ENCODE measurements at places on chromosomes 13 and 19.

GRCh38 chr13:44223770-44224444 lies 149.7 kb upstream of the SERP2 start:
- no peak for DNase-seq

DNA sequence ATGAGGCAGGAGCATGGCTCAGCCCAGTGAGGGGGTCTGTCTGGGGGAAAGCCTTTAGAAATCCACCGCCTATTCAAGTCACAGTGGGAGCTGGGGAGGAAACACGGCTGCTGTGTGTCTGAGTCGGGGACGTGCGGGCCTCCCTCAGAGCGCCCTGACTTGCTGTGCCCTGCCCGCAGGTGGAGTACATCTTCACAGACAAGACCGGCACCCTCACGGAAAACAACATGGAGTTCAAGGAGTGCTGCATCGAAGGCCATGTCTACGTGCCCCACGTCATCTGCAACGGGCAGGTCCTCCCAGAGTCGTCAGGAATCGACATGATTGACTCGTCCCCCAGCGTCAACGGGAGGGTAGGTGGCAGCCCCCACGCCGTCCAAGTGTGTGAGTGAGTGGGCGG lies 137.8 kb upstream of the MCF2L start:
- DNase-seq: no peak

DNA sequence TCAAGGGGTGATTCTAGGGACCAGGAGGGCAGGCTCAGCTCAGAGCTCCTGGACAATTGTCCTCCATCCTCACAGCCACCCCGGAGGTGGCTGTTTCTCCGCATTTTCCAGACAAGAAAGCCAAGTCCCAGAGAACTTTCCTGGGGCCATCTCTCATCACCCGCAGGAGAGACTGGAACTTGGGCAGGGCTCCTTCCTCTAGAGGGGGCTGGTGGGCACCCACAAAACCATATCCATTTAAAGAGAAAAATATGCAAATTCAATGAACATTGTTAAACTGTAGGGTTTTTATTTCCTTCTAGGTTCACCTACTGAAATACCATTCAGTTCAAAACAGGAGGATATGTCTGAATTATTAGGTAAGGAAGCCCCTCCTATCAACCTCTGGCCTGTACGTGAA lies 16.6 kb downstream of the SPACA7 start:
- no peak for DNase-seq

- no peak for DNase-seq
Measured at GRCh38 chr13:102097708-102098107, 304.1 kb downstream of the FGF14 start.

DNA sequence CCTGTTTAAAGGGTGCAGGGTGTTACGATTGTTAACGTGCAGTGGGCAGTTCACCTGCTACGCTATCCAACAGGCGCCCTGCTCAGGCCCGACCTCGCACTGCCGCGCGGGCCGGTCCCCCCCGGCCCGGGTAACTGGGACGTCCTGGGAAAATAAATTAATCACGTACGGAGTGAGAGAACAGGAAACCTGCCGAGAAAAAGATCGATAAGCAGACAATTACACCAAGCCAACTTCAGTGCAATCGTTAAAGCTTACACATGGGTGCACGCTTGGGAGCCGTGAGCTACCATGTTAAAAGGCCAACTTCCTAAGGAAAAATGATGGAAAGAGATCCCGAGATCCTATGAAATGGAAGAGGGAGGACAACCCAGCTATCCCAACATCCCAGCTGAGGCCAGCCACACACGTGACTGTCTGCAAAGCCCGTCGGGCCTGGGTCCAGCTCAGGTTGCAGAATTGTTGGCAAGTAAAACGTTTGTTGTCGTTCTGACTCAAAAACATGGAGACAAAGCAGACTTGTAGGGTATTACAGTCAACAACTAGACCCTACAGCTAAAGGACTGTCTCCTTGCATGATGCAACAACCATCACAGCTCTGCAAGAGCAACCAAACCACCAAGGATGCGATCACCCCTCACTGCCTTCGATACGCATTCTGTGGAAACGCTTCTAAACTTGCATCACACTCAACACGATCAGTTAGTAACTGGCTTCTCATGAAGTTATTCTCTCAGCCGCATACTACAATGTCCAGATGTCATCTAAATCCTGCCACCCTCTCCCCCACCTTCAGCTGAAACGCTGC lies 741 bp upstream of the TUBGCP3 start:
- no peak for DNase-seq

- DNase-seq: peak; percentile 23
Measured at GRCh38 chr13:40389081-40389641, 277.3 kb downstream of the FOXO1 start.

GRCh38 chr13:40304391-40304790 lies 362.1 kb downstream of the FOXO1 start:
- no peak for DNase-seq

GRCh38 chr13:27401210-27401609 lies 23.2 kb upstream of the GTF3A start:
- no peak for DNase-seq

DNA sequence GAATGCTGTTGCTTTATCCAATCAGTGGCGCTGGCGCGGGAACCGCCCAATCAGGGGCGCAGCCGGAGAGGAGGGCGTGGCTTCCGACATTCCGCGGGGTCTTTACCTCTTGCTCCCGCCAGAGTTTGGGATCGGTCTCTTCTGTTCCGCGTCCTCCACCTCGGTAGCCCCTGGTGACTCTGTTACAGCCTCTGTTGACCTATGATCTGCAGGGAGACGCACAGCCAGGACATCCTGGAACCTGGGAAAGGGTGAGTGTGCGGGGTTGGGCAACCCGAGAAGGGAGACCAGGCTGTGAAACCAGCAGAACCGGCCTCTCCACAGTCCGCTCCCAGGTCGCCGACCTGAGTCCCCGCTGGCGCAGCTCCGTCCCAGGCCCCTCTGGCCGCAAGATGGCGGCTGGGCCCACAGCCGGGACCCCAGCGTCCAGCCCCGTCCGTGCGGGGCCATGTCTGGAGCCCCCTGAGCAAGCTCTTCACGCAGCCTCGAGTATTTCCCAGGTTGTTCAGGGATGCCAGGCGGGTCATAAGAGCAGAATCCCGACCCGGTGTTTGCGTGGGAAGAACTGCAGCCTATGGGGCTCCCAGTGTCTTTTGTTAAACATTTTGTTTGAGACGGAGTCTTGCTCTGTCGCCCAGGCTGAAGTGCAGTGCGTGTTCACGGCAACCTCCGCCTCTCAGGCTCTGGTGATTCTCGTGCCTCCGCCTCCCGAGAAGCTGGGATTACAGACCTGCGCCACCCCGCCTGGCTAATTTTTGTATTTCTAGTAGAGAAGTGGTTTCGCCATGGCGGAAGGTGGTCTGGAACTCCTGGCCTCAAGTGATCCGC lies 4.4 kb upstream of the ZNF681 start:
- DNase-seq: peak; percentile 87

DNA sequence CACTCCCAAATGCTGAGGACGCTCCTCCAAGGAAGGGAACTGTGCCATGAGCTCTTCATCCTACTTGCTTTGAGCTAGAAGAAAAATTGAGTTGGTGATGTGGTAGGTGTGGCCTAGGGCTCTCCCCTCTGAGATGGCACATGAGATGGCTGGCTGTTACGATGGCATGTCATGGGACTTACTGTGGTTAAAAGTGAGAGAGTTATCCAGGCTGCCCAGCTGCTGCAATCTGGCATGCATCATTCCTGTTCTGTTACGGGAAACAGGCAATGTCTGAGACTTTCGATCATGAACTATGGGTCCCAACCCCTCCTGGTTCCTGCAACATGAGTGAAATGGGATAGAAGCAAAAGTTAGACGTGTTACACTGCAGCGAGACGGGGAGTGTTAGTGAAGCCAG lies 93.3 kb upstream of the SLC15A1 start:
- DNase-seq: no peak

- no peak for DNase-seq
Measured at GRCh38 chr13:53417601-53418000, 389.0 kb downstream of the OLFM4 start.

DNA sequence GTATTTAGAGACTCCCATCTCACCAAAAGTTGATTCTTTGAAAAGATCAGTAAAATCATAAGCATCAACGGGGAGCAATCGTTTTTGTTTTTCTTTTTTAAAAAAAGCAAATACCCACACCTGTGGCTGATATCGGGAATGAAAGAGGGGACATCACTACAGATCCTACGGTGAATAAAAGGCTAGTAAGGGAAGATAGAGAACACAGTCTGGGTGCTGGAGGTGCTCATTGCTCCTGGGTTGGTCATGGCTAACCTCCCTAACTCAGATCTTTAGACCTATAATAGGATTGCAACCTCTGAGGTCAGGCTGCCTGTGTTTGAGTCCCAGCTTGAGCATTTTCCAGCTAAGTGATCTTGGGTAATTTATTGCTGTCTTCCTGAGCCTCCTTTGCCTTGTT lies 1.1 kb downstream of the EHD2 start:
- no peak for DNase-seq

DNA sequence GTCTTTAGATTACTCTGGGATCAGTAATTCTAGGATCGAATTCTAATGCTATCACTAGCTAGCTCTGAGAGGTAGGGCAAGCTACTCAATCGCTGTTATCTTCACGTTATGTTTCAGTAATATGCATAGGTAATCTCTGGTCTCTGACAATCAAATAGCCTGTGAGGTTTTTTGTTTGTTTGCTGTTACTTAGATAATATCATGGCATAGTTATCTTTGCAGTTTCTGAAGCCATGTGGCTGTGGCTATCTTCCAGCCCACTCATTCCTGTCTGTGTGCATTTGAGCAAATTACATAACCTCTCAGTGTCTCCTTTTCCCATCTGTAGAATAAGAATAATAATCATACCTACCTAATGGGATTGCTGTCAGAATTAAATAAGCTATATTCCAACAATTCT lies 330.2 kb downstream of the PCDH9 start:
- DNase-seq: no peak

- DNase-seq: peak; percentile 50
Measured at GRCh38 chr19:48403606-48404005, 10.1 kb downstream of the GRIN2D start.

DNA sequence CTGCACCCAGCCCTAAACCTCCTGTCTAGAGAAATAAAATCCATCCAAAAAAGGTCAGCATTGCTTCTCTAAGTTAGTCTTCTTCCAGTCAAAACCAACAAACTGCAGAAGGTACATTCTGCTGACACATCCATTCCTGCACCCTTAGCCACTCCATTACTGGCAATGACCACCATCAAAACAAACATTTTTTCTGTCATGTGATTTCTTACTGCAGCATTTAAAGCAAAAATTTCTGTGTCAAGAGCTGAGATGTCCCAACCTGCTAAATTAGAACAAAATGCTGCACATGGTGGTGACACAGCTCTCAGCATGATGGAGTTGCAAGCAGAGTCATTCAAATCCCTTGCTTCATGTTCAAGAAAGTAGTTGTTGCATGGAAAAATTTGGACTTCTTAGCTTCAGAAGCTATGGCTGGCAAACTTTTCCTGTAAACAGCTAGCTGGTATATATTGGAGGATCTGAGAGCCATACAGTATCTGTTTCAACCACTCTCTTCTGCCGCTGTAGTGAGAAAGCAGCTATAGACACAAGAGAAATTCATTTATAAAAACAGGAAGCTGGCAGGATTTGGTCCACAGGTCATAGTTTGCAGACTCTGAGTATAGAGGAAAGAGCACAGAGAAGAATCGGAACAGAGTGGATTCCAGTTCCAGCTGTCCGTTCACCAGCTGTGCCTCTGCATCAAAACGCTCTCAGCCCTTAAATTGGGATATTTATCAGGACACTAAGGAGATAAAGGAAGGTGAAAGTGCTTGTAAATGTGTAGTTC lies 17.4 kb downstream of the RUBCNL start:
- DNase-seq: no peak

DNA sequence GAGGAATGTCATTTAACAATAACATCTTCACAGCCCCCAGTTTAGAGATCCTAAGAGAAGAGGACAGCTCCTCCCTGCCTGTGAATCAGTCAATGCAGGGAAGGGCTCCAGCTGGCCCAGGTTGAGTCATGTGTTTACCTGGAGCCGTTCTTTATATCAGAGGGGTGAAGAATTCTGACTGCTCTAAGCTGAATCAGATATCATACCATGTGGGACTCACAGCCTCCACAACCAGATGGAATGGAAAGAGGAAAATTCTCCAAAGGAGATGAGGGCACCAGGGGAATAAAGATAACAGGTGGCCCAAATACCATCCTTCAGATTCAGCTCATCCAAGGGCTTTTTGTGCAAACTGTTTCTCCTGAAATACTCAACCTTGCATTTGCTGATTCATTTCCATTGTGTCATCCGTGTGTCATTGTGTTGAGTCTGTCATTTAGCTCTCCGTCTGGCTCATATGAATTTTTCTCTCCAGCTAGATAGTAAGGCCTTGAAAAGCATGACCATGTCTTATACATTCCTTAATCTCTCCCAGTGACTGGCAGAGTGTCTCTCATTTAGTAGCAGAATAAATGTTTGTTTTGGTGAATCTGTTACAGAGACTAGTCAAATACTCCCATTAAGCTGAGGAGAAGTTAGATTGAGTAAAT lies 217.9 kb downstream of the RFC3 start:
- no peak for DNase-seq

DNA sequence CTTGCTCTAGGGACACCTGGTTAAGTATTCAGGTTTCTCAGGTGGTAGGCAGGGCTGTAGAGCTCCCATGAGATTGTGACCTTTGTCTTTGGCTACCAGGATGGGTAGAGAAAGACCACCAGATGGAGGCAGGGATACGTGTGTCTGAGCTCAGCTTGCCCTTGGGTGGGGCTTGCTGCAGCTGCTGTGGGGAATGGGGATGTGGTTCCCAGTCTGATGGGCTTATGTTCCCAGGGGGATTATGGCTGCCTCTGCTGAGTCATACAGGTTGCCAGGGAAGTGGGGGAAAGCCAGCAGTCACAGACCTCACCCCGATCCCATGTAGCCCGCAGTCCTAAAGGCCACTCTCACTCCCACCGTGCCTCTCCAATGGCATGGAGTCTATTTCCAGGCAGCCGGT lies 659.9 kb upstream of the KLF12 start:
- no peak for DNase-seq

- DNase-seq: peak; percentile 58
Measured at GRCh38 chr19:13887018-13887436, 10.1 kb downstream of the NANOS3 start.

DNA sequence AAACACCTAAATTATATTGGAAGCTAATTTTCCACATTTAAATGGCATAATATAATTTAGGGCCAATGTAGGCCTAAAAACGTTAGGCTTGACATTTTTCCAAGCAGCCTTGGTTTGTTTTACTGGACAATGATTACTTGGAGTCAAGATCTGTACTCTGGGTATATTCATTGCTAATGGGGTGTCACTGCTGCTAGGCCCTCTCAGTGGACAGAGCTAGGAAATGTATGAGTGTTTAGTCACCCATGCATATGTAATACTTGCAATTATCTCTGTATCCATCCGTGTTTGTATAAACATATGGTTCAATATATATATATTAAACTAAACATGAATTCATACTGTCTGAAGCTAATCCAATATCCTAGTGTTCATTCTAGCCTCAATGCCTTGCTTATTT lies 598.1 kb downstream of the DCT start:
- no peak for DNase-seq
